ENCODE measurements at places on chromosomes 11 and 22.
A peak's percentile ranks its signal among the peaks of the same experiment; 100 is the strongest.

DNA sequence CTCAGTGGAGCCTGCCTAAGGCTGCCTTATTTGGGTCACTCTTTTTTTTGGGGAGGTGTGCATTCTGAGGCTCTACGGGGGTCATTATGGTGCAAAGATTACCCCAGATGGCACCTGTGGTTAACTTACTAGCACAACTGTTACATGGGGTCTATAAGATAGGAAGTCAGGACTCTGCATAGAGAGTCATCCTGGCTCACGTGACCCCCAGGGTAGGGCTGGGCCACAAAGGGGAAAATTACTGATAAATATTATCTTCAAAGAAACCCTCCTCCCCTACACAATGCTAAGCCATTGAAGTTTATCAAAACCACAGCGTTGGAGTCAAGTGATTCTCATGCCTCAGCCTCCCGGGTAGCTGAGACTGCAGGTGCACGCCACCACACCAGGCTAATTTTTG, 397.1 kb downstream of the MN1 start:
- DNase-seq = no peak

- no peak for DNase-seq
Measured at GRCh38 chr11:35013514-35014233, 97.3 kb downstream of the PDHX start.

- DNase-seq = peak; percentile 17
Measured at GRCh38 chr11:6474806-6475500, 1.2 kb upstream of the TRIM3 start.

DNA sequence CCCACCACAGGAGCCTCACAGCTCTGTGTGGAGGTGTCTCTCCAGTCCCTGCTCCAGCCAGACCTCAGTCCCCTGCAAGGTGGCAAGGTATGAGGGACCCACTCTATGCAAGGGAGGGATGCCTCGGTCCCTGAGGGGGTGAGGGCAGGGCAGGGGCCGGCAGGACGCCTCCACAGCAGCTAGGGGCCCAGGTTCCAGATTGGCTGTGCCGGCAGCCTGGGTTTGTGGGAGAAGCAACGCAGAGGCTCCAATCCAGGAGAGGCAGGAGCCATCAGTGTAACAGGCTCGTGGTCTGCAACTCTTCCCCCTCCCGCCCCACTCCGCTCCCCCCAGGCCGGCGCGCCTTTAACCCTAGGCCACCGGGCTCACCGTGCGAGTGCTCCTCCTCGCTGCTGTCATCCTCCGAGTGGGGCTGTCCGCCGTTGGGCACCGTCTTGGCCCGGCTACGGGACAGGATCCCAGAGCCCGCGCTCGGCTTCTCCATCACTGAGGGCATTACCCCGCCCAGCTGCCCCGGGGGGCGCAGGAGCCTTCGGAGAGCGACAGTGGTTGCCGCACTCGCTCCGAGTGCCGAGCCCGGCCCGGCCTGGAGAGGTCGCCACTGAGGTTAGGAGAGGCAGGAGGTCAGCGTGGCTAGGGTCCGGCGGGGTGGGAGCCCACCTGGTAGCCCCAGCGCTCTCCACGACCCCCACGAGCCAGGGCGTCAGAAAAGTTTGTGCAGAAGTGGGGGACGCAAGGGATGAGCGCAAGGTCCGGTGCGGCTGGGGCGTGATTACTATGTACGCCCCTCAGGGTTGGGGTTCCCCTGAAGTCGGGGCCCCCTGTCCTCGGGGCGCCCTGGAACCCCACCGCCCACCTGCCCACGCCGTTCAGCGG, 765 bp downstream of the RCOR2 start:
- peak; percentile 69 for DNase-seq

DNA sequence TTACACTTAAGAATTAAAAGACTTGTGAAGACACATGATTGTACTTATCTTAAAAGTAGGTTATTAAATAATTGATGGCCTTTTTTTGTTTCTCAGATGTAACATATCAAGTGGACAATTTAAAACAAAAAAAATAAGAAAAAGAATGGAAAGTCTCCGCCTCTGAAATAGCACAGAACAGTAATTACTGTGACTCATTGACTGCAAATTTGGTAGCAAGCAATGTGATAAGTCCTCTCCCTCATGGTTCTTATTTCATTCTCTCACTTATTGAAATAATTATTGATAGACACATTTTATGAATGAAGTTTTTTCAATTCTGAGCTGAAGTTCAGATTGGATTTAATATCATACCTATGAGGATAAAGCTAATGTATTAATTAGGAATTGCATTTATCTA, 717.9 kb upstream of the LUZP2 start:
- no peak for DNase-seq
